ENCODE measurements at places on chromosomes 3 and 15. TPM values are rescaled to one million over a fixed set of nuclear protein-coding genes. Genes with fewer than 3 reads are reported as not detected.
A peak's percentile ranks its signal among the peaks of the same experiment; 100 is the strongest.

The IL5RA gene
- not detected for total RNA-seq

The EDC3 gene
- 50.6 TPM for total RNA-seq

DNA sequence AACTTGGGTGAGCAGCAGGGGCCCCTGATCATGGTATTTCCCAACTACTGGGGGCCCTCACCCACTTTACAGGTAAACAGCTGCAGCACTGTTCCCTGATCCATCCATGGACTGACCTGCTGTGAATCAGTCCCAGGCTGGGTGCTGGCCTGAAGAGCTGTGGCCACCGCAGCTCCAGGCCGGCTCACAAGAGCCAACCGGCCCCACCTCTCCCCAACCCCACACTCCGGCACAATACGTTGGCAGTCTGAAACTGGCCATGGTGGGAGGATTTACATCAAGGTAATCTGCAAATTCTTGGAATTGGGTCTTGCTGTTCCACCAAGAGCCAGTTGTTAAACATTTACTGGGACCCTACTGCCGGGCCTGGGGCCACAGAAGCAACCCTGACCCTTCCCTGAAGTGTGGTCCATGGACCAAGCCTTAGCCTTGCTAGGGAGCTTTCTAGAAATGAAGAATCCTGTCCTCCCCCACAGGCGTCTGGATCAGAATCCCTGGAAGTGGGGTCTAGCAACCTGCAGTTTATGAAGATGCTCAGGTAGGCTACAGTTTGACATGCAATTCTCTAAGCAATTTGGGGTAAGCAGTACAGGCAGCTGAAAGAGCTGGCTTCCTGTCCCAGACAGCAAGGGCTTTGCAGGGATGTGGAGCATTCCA, 3.7 kb downstream of the SLC6A20 start:
- no peak for DNase-seq

The IMPG2 gene
- total RNA-seq: 0.09 TPM

The CASR gene
- total RNA-seq: 0.16 TPM

GRCh38 chr15:96882121-96882772, 551.7 kb downstream of the NR2F2 start:
- DNase-seq: no peak

The VPS33B gene
- 20.7 TPM for total RNA-seq

- DNase-seq: no peak
Measured at GRCh38 chr3:108183181-108183580, 39.0 kb downstream of the IFT57 start.

The GOLGA8J gene
- 0.33 TPM for total RNA-seq

GRCh38 chr3:115822579-115822978, 199.3 kb downstream of the GAP43 start:
- DNase-seq: no peak

- no peak for DNase-seq
Measured at GRCh38 chr3:122355612-122356011, 27.4 kb downstream of the MIX23 start.

GRCh38 chr3:121979246-121979645, 42.8 kb downstream of the ILDR1 start:
- DNase-seq: no peak

- no peak for DNase-seq
Measured at GRCh38 chr15:78691851-78692421, 50.9 kb upstream of the CHRNB4 start.

GRCh38 chr3:110307065-110307809, 764.4 kb upstream of the NECTIN3 start:
- no peak for DNase-seq

DNA sequence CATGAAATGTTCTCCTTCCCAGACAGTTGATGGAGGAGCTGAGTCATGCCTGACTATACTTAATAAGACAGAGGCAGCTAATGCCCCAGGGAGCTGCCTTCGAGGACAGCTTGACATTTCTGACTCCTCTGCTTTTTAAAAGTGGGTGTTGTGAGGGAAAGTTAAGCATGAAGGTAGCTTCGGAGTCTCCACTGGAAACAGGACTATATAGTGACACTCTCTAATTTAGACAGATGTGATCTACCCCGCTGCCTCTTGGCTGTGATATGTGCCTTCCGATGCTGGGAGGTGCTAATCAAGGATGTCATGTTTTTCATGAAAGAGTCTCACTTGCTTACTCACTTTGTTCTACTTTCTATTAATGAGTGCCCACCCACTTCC, 72.7 kb downstream of the IL1RAP start:
- DNase-seq: no peak

The TM4SF4 gene
- 2.0 TPM for total RNA-seq

- DNase-seq: peak; percentile 65
Measured at GRCh38 chr15:39920510-39921273, 626 bp upstream of the GPR176 start.

- DNase-seq: no peak
Measured at GRCh38 chr3:70882104-70882503, 569.7 kb upstream of the MDFIC2 start.

DNA sequence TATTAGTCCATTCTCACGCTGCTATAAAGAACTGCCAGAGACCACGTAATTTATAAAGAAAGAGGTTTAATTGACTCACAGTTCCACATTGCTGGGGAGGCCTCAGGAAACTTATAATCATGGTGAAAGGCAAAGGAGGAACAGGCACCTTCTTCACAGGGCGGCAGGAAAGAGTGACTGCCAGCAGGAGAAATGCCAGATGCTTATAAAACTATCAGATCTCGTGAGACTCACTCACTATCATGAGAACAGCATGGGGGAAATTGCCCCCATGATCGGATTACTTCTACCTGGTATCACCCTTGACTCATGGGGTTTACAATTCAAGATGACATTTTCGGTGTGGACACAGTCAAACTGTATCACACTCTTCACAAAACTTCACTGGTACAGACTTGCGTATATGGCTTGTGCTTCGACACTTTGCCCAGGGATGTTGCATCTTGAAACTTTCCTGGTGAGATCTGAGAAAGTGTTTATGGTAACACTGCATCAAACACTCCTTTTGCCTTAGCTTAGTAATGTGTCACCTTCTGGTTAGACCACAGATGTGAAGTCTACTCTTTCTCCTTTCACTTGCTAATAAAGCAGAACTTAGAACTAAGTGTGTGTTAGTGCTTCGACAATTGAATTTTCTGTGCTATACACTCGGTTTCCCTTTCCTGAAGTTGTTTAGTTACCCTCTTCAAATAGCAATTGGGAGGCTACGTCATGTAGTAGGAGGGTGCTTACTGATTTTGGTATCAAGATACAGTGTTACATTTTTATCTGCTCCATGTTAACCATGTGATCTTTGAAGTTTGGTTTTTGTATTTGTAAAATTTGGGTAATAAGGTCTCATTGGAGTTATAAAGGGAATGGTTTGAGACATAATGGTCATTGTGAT, 185.7 kb downstream of the LPP start:
- DNase-seq: no peak

The STRC gene
- 1.1 TPM for total RNA-seq

- DNase-seq: peak; percentile 66
Measured at GRCh38 chr15:34754674-34755418, at the start of gene GJD2. TSS of gene GJD2 (minus strand) at chr15:34754998. CDS start at chr15:34754488, 510 bp downstream.

DNA sequence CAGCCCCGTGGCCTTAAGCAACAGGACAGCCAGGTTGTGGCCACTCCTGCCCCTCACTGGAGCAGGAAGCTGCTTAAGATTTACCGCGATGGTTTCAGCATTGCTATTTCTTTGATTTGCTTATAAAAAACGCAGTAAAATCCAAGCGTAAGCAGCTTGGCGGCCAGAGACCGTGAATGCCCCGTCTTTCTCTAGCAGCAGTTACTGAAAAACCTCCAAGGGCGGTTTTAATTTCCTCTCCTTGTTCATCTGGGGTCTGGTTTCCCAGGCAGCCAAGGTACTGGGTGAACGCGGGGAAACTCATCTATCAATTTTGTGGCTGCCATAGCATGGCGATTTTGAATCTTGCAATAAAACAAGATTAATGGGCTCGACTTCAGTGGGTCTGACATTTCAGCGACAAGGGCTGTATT, 130.3 kb downstream of the MINAR1 start:
- no peak for DNase-seq

The C3orf22 gene
- not detected for total RNA-seq

DNA sequence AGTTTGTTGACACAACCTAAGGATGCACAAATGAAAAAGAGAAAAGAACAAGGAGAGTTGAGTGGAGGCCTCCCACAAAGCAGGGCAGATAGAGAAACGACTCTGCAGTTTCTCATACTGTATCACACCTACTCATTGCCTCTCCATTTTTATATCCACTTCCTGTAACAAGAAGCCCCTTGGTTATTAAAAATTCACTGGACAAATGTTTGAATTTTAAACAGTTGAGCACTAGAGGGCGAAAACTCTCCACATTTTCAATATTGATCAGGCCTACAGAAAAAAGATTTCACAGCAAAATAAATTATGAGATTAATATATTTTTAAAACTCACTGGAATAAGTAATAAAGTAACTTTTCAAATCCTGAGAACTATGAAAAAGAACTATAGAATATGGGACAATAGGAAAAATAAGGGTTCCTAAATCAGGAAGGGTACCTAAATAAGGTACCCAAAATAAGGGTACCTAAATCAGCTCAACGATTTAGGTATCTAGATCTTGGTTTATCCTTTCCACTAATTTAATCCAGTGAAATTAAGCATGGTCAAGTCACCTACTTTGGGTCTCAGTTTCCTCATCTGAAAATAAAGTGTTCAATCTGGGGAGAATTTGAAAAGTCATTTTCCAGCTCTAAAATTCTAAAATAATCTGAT, 47.0 kb upstream of the PPIB start:
- no peak for DNase-seq

The ADAMTS17 gene
- 1.8 TPM for total RNA-seq

The PLOD2 gene
- 36.6 TPM for total RNA-seq

- DNase-seq: no peak
Measured at GRCh38 chr3:8767256-8767666, 2.2 kb downstream of the OXTR start.

Data from WTC11 (cell line).